Right forelimb (tissue), 1 donor: ENCODE measurements at places on chromosomes 12 and 14.
A peak's percentile ranks its signal among the peaks of the same experiment; 100 is the strongest.

GRCh38 chr14:106802413-106803364, 1276.3 kb downstream of the TMEM121 start:
- DNase-seq = no peak

- DNase-seq = no peak
These were observed 136.1 kb downstream of the ANO2 start for GRCh38 chr12:5808981-5809380.

GRCh38 chr12:96886998-96887677, 19.9 kb upstream of the NEDD1 start:
- peak; percentile 76 for DNase-seq

- no peak for DNase-seq
These were observed 709.3 kb downstream of the RPS29 start for GRCh38 chr14:48876806-48877340.

- no peak for DNase-seq
These were observed 43.7 kb downstream of the SAV1 start for GRCh38 chr14:50624447-50624846.
